ENCODE measurements at places on chromosomes 4 and X.

DNA sequence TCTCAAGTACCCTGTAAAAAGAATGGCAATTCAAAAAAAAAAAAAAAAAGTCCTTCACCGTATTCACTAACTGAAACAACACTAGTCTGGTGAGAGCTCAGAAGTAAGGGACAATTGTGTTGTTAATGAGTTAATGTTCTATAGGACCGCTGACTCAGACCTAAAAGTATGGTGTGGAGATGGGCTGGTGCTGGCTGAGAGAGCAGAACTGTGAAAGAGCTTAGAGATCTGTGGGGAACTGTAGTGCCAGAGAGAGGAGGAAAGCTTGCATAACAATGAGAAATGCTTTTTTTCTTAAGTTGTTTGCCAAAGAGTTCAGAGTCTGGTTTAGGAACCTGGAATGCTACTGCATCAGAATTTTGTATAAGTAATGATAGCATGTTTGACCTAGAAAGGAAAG, 65.1 kb downstream of the LHFPL1 start:
- no peak for DNase-seq

GRCh38 chr4:156672492-156673305, 298.9 kb downstream of the PDGFC start:
- DNase-seq, result no peak

- DNase-seq, result no peak
These were observed 3.5 kb downstream of the EPGN start for GRCh38 chr4:74311696-74312313.

GRCh38 chr4:19230906-19231545, 1020.7 kb upstream of the SLIT2 start:
- no peak for DNase-seq

DNA sequence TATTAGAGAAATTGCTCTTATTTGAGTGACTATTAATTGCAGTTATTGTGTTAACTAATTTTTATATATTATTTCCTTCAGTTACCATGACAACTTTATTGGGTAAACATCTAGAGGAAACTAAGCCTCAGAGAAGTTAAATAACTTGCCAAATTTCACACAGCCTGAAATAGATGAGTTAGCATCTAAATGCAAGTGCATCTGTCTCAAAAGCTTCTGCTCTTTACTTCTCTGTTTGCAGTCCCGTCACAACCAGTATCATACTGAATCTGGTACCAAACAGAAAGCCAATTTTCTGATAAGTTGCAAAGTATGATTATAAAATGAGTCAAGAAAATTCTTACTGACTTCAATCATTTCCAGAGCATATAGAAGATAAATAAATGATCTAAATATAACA, 1544.9 kb upstream of the PCDH7 start:
- no peak for DNase-seq

DNA sequence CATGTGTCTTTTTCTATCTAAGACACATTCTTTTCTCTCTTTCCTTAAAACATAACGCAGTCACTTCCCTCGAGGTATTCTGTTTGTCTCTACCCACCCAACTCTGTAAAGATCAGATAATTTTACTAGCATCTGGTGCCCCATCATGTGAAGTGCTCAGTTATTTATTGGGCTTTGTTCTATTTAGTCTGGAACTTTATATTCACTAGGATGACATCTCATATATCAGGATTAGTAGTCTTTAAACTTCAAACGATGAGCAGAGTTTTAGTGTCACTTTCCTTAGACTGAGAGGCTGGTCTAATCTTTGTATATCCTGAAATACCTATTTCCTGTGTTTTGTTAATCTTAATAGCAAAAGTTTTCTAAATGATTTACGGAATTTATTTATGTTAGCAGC, 445.5 kb upstream of the NDST3 start:
- DNase-seq, result no peak

DNA sequence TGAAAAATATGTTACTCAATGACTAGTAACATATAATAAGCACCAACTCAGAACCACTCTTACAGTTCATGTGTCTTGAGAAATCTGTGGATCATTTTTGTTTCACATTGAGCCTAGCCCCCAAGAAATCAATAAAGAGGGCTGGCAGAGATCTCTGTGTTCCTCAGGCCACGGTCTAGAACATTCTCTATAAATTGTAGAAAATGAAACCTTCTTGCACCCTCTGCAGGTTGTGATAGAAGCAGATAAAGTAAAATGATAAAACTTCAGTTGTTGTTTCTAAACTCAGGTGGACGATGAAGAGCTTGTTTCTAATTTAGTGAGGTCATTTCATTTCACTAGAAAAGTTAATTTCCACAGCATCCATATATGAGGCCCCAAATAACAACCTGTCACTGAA, 182.7 kb downstream of the KIT start:
- no peak for DNase-seq

GRCh38 chr4:54784161-54784671, 126.5 kb downstream of the KIT start:
- DNase-seq, result no peak

DNA sequence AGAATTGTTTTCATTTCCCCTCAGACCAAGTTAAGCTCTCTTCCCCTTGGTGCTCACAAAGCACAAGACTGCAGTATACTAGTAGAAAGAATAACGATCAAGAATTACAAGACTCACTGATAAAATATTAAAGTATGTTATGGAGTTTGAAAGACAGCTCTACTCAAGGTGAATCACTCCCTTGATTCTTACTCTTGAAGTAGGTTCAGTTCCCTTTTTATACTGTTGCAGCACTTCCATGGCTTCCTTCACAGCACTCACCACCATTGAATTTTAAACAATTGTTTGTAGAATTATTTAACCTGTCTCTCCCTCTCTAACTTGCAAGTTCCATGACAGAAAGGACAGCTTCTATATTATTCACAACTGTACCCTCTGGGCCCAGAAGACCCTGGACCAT, 42.2 kb downstream of the CASK start:
- no peak for DNase-seq

DNA sequence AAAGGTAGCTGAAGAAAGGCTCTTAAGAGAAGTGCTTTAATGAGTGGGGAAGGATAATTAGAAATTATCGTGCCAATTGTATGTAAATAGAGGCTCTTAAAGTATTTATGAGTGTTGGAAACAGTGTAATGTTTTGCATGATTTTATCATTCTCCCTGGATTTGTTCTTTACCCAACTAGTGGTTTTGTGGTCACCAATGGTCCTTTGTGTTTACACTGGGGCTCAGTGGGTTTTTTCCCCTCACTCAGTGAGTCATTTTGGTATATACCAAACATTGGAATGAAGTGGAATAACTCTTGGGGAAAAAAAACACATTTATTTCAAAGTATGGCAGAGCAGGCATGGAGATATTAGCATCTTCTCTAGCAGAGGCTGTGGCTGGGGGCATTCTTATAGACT, 20.8 kb upstream of the LGI2 start:
- no peak for DNase-seq

DNA sequence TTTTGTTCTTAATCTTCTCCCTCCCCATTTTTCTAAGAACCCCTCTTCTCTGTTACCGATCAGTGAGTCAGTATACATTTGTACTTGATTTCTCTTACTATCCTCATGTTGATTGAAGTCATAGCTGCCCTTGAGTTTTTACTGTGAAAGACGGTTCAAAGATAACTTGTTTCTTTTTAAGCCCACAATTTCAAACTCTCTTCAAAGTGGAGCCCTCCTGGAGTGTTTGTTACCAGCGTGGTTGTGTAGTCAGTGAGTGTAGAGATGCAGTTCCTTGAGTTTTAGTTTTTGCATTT, 7.9 kb downstream of the PPP1R3F start:
- DNase-seq, result no peak

GRCh38 chr4:63757929-63758328, 651.3 kb downstream of the TECRL start:
- no peak for DNase-seq

GRCh38 chr4:76458825-76459224, 23.8 kb downstream of the SHROOM3 start:
- no peak for DNase-seq

- DNase-seq, result no peak
These were observed 262.6 kb downstream of the C4orf33 start for GRCh38 chr4:129358571-129358970.

- peak; percentile 57 for DNase-seq
These were observed 18.8 kb downstream of the SPACA5 start for GRCh38 chrX:48025561-48025960.

GRCh38 chrX:46666831-46667230, 92.1 kb downstream of the SLC9A7 start:
- DNase-seq, result no peak

DNA sequence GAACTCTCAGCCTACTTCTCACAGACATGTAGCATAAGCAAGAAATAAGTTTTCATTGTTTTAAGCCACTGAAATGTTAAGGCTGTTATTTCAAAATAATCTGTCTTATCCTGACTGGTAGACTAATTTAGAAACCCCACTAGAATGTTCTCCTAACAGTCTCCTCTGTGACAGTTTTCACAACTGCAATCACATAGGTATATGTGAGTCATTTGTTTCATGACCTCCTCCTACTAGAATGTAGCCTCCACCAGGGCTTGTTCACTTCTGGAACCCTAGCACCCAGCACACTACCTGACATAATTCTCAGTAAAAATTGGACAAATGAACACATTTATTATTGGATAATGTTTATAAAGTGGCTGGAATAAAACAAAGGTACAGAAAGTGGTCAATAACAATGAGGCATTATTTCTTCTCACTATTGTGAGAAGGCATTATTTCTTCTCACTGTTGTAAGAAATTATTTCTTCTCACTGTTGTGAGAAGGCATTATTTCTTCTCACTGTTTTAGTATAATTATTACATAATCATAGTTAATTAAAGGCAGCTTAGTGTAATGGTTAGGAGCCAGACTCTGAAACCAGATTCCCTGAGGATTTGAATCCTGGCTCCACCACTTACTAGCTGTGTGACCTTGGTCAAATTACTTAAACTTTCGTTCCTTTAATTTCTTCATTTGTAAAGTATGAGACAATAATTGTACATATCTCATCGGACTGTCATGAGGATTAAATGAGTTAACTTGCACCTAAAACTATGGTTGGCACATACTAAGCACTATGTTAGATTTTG, 251.5 kb downstream of the RASL11B start:
- no peak for DNase-seq

DNA sequence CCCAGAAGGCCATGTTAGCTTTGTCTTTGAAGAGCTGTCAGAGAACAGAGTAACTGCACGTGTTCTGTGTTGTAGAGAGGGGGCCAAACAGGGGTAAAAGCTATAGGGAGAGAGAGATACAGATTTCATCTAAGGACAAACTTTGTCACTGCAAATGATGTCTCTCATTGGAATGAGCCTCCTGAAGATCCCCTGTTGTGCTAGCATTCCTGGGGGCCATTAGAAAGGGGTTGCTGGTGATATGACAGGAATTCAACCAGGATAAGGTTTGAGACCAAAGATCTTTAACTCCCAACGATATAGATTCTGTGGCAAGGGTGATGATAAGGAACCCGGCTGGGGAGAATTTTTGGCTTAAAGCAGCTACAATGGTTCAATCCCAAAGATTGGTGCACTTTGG, 16.8 kb downstream of the MID1 start:
- no peak for DNase-seq

DNA sequence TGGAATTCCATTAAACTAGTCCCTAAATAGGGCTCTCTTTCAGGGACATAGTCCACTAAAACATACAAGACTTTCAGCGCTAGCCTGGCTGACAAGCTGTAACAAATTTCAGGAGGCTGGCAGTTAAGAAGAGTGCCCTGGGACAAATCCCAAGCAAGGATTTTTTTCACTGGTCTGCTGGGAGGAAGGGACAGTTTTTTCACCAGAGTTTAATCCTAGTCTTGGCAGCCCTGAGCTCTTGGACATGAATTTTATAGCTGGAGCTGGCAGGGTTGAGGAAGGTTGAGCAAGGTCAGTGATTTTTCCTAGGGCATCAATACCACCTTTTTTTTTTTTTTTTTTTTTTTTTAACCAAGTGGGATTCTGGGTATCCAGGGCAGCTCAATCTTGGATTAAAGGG, 184.4 kb downstream of the SH2D1A start:
- no peak for DNase-seq

DNA sequence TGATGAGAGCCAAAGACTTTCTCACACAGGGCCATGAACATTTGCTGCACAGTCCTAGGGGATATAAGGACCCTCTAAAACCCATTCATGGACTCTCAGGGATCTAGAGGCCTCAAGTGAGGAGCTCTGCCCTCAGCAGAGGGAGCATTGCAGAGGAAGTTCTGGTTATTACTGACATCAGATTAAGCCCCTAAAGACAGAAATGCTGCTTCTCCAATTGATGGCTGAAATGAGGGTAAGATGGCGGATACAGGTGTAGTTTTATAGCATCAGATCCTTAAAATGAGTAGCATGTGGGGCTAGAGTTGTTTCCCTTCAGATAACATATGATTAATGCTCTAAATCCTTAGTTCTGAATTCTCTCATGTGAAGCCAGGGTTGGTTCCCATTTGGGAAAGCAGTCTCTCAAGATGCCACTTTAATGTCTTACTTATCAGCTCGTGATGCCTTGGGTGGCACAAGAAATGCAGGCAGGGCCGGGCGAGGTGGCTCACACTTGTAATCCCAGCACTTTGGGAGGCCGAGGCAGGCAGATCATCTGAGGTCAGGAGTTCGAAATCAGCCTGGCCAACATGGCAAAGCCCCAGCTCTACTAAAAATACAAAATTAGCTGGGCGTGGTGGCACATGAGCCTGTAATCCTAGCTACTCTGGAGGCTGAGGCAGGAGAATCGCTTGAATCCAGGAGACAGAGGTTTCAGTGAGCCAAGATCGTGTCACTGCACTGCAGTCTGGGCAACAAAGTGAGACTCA, 7.9 kb downstream of the RHOH start:
- no peak for DNase-seq

DNA sequence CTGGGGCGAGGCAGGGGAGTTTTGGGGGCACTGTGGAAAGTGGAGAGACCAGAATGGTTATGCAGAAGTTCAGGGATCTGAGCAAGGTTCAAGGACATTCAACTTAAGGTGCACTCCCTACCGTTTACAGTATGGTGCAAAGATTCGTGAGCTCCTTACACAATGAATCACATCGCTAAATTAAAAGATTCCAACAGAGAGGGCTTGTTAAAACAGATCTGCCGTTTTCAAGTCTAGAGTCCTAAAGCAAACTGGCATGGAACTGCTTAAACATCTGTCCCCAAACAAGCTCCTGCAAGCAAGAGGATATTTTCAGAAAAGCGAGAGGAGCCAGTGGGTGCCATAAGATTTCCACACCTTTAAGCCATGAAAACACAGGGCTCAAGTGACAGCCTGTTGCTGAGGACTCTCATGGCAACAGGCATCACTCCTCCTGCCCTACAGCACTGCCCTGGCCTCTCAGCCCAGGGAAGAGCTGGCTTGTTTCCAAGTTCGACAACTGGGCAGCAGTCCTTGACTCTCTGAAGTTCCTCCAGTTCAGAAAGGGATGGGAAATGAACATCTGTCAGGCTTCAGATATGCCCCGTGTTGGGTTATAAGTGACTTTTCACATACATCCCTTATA, 10.0 kb downstream of the FAM184B start:
- DNase-seq, result no peak

All from NCI-H2107 (cell line).